ENCODE measurements at places on chromosomes 1 and 21.

DNA sequence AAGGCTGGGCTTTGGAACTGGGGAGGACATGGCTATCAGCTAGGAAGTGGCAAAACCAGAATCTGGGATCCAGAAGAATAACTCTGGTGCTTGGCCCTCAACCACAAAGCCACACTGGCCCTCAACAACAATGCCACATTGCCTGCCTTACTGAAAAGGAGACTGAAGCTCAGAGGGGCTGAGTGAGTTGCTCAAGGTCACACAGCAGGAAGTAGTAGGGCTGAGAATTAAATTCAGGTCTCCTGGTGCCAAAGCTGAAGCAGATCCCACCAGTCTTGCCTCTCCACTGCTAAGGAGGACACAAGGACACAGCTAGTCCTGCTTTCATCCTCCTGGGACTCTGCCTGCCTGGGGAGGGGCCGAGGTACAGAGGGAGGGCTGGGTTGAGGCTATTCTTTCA lies 29.4 kb upstream of the STUM start:
- no peak for DNase-seq

DNA sequence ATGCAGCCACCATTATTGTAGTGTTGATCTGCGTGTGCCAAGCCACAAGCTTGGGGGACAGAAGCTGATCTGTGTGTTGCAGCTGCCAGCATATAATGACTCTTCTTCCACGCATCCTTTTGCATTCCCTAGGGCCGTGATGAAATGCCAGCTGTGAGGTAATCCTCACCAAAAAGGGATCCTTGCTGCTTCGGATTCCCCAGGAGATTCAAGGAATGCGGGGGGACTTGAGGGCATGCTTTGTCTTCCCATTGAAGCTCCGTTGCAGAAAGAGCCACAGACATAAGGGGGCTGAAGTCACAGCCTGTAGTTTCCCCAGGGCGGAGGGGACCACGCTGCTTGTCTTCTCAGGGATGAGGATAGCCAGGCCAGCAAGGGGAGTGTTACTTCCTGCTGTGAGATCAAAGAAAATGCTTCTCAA lies 281.6 kb upstream of the FMN2 start:
- no peak for DNase-seq

DNA sequence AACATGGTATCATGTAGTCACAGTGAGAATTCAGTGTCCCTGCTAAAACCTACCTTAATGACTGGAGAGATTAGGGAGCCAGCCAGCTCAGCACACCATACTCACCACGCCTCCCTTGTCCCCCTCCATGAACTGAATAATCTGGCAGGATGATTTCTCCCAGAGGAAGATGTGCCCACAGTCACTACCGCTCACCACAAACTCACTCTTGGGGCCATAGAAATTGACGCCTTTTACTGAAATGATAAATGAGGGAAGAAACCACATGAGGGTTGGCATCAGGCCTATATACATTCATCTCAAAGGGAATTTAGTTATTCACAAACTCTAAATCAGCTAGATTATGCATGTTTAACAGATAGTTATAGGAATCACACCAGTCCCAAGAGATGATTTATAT lies 17.4 kb downstream of the PEA15 start:
- no peak for DNase-seq

DNA sequence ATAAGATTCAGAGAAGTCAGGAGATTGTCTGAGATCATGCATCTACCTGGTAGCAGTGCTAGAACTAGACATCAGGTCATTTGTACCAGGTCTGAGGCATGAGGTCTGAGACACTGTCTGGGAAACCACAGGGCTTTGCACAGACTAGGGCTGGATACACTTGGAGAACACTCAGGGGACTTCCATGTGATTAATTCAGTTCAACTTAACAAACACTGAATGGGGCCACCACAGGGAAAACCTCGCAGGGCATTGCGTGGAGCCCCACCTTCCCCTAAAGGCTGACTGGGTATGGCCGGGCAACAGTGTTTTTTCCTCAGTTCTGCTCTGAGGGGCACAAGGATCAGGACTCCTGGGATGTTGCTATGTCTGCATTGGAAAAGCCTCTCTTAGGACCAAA lies 86.5 kb upstream of the WARS2 start:
- no peak for DNase-seq

GRCh38 chr1:178870944-178871343 lies at the start of gene ANGPTL1:
ANGPTL1 (minus strand) TSS chr1:178871077; CDS start chr1:178865776, 5,301 bp downstream.
- DNase-seq, result no peak

- DNase-seq, result no peak
Observed at GRCh38 chr1:232686346-232686745, 56.4 kb upstream of the SIPA1L2 start.

DNA sequence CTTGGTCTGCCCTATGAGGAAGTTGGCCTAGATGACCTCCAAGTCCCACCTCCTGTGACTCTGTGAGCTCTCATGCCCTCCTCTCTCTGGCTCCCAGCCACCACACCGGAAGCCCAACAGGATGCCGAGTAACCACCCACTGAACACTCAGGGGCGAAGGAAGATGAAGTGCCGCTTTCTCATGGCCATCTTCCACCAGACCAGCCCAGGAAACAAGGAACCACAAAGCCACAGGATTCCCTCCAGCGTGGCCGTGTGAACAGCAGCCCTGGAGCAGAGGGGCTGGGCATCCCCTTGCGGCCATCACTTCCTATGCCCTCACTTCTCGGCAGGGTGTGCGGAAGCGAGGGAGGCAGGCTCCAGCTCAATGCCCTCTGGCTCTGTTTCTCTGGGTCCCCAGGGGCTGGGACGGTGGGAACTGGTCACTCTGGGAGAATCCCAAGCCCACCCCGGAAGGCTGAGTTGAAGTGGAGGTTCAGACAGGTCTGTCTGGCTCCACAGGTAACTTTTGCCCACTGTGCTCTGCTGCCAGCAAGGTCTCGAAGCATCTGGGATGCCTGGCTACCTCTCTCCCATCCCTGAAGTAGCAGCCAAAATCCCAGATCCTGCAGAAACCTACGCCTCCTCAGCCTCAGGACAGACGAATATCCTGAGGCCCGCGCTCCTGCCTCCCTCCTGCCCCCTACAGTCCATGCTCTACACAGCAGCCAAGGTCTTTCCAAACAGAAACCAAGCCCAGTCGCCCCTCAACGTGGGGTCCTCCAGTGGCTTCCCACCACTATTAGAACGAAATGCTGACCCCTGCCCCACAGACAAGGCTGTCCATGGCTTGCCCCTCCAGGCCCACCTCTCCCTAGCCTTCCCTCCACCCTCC lies 44.2 kb upstream of the ECE1 start:
- peak; percentile 75 for DNase-seq

DNA sequence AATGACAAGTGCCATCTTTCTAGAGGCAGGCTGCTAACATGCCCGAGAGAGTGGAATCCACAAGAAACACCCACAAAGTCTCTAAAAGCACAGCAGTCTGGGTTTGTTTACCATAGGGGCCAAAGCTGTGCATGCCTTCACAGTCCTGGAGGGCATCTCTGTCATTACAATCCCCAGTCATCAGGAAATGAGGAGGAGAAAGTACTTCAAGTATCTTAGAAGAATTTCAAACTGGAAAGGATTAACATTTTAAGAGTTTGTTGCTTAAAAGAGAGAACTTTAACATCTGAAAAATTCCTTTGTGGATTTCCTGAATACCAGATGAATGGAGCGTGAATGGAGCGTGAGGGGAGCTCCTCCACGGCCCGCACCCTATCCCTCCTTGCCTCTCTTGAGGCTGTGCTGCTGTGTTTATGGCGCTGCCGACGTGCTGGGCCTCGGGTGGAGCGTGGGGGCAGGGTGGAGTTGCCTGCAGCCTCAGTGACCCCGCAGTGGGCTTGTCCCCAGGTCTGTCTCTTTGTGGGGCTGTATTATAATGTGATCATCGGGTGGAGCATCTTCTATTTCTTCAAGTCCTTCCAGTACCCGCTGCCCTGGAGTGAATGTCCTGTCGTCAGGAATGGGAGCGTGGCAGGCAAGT lies 23.3 kb downstream of the SLC6A17 start:
- no peak for DNase-seq

DNA sequence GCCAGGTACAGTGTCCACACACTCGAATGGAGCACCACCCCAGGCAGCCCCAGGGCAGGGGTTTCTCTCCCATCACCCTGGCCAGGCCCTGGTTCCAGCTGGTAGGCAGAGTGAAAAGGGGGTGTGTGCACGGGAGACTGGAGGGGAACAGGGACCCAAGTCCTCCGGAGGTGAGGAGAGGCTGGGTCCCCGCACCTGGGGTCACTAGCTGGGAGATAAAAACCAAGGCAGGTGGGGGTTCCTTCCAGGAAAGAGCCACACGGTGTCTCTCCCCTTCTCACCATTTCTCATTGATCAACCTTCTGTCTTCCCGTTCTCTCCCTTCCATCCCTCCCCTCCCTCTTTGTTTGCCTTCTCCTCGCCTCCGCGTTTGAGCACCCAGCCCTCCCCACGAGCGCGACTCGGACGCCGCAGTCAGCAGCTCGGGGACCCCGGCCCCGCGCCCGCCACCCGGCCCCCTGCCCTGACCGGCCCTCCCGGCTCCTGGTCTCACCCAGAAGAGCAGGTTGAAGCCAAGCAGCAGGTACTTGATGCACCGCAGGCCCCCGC lies 358 bp downstream of the TSPAN2 start:
- no peak for DNase-seq

DNA sequence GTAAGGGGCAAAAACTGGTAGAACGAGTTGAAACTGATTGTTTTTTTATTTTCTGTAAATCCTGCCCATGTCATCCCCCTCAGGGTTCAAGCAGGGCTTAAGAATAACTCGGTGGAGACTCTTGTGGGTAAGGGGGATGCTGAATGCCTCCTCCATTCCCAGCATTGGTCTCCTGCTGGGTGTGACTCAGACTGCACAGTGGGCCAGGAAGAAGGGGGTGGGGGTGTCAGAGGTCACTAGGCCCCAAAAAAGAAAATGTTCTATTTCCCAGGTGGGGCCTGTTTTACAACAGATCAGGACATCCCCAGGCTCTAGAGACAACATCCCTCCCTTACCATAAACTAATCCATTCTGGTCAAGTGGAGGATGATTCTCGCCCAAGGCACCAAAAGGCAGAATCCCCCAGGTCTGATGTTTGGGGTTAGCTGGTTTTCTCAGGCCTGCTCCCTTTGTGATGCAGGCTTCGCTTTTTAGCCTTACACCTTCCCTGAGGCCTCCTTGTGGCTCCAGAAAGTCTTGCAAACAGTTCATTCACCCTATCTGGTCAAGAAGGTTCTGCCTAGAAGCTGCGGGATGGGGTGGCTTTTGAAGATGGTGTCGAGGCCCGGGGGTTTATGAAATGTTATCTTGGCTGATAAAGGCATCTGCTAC lies 10.7 kb upstream of the GRHL3 start:
- DNase-seq, result no peak

DNA sequence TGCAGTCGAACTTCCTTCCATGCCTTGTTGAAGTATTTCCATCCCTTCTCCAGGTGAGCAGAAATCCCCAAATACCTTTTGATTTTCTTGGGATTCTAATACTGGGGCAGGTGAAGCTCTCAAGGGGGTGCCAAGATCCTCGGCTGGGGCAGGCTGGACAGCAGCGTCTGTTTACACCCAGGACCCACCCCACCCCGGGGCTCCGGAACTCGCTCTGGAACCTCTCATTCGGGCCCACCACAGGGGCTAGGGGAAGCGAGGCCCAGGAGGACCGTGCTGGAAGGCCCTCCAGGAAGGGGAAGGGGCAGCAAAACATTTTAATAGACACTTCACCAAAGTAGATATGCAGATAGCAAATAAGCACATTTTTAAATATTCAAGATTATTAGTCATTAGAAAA lies 161.9 kb upstream of the GORAB start:
- DNase-seq, result no peak

DNA sequence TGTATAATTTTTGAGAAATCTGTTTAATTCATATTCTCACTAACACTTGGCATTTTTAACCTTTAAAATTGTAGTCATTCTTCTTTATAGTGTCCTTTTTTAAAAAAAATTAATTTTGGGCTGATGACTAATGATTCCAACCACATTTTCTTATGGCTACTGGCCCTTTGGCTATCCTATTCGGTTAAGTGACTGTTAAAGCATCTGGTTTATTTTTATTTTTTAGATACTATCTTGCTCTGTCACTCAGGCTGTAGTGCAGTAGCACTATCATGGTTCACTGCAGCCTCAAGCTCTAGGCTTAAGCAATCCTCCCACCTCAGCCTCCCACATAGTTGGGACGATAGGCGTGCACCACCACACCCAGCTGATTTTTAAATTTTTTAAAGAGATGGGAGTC lies 723.2 kb upstream of the CXADR start:
- DNase-seq, result no peak

- no peak for DNase-seq
Observed at GRCh38 chr1:171940368-171940767, 99.1 kb downstream of the DNM3 start.

DNA sequence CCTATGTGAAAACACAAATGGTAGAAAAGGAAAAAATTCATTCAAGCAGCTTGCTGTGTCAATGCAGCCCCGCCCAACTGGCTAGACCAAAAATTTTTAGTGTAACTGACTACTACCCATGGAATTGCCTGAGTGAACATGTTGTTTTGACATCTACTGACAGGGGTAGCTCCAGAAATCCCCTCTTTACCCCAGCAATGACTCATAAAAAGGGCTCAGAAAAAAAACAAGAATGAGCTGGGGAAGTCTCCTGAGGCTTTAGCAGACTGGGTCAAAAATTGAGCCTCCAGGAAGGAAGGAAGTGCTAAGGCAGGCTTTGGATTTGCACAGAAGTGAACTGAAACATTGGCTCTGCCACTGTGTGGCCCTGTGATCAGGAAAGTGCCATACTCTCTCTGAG lies 24.4 kb upstream of the FGGY start:
- peak; percentile 50 for DNase-seq

- DNase-seq, result peak; percentile 11
Observed at GRCh38 chr21:37071561-37072273, 1.2 kb downstream of the PIGP start.

DNA sequence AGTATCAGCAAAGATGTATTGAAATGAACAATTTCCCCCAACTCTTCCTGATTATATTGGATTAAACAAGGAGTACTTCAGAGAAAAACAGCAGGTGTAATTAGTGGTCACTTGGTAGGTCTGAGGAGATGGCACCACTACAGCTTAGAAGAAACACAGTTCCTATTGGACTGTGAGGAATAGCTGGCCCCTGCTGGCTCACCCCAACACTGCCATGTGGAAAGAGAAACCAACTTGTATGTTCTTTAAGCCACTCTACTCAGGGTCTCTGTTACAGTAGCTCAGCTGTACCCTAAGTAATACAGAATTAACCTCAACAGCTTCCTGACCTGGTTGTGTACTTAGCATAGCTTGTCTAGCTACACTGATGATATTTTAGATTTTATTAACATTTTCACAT lies 26.5 kb upstream of the MTR start:
- DNase-seq, result no peak

DNA sequence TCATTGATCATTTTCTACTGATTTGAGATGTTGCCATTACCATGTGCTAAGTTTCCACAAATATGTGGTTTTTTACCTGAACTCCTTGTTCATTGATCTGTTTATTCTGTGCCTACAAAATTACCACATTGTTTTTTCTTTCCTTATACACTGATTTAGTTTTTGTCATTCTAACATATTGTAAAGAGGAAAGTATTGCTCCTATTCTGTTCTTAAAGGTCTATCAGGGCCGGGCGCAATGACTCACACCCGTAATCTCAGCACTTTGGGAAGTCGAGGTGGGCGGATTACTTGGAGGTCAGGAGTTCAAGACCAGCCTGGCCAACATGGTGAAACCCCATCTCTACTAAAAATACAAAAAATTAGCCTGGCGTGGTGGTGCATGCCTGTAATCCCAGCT lies 75.1 kb downstream of the CAMTA1 start:
- DNase-seq, result no peak
